ENCODE measurements at places on chromosomes 2 and 18.

DNA sequence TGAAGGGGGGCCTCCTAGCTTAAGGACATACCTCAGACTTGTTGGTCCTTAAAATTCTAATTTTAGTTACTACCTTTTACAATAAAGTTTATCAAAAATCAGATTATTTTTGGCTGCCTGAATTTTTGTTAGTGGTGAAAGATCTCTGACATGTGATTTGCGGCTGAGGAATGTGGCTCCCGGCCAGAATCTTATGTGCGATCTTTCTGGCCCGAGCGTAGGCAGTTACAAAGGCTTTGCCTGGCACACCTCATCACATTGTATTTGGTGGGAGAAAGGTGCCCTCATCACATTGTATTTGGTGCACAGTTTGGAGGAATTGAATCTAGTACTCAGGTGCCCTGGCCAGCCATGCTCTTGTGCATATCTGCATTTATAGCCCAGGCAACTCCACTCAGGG lies 289.1 kb downstream of the GULP1 start:
- DNase-seq: no peak

DNA sequence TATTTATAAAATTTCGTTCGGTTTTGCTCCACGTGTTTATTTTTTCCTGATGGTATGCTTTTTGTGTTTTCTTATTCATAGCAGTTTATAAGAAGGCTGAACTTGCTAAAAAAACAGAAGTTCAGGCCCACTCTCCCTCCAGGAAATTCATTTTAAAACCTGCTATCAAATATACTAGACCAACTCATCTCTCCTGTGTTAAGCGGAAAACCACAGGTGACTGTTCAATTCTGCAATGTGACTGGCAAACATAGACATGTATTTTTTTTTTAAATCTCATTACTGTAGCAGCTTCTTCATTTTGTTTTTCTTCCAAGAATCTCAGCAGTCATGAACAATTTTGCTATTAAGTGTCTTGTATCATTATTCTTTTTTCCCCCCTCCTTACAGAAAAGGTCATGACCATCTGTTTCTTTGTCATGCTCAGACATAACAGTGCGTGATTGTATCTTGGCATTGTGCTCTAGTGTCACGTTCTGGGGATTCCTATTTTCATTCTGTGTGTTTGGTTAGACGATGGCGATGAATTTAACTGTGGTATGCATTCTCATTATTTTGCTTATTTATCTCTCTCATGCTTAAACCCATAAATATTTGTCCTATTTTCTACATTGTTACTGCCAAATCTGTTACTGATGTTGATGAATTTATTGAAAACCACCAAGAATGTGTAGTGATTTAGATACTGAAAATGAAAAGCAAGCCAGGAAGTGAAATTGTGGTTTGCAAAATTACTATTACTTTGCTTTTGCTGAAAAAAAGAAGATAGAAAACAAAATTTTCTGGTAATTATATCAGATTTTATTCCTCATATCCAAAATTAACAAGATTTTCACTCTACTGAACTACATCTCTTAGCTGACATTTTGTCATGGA lies 74.6 kb upstream of the UNC80 start:
- DNase-seq: no peak

DNA sequence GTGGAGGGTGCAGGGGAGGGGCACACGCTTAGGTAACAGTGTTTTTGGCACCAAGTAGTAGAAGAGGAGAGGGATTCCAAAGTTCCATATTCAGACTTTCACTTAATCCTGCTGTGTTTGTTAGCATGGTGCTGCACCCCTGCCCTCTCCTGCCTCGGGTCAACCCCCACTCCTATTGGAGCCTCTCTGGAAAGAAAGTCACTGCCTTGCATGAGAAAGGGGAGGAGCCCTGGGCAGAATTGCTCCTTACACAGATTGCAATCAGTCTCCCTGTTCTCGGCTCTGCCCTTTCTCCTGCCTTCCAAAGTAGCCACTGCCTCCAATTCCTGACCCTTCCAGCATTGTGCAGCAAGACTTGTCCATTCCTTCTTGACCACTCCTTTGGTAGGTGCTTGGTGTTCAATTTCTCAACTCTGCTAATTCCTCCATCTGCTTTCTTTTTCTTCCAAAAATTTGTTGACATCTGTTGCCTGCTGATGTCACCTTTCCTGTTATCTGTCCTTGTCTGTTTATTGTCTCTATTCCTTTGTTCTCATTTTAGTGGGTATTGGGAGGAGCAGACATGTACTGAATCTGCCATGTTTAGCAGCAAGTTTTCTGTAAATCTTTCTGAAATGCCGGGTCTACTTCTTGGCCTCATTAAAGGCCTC lies 225.4 kb downstream of the LOXHD1 start:
- no peak for DNase-seq

- DNase-seq: no peak
These were observed 508.4 kb downstream of the ZEB2 start for GRCh38 chr2:144011553-144011952.

- no peak for DNase-seq
These were observed 132.2 kb upstream of the ZFP36L2 start for GRCh38 chr2:43358410-43359201.

Measured in OCI-LY7 (cell line).